KG1 (cell line): ENCODE measurements at places on chromosomes 1 and 21.

- no peak for DNase-seq
Observed at GRCh38 chr1:202204065-202204464, 10.5 kb downstream of the LGR6 start.

DNA sequence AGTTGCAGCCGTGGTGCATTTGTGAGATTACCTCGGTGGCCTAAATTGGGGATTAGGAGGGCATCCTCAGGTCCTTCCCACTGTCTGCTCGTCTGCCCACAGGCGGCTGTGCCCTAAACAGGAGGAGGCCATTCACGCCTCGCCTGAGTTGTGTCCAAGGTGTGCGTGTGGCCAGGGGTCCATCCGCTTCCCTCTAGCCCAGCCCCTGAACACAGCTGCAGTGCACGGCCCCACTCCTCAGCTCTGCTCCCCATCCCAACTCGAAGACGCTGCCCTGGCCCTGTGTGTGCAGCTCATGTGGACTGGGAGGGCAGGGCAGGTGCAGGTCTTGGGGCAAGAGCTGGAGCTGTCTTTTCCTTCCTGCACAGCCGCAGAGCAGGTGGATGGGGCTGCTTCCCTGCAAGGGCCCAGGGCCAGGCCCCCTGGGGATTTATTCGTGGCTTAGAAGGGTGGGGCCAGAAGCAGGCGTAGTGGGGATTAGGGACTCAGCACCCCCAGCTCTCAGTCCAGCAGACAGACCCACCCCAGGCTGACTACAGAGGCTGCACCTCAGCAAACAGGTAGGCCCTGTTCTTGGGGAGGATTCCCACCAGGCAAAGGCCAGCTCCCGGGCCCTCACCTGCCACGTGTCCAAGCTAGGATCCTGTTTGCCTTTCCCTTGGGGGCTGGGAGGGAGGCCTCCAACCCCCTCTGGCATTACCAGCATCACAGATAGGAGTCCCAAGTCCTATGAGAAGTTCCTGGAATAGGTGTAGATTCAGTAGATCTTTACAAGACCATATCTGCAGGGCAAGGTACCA, 4.3 kb downstream of the GUK1 start:
- no peak for DNase-seq

DNA sequence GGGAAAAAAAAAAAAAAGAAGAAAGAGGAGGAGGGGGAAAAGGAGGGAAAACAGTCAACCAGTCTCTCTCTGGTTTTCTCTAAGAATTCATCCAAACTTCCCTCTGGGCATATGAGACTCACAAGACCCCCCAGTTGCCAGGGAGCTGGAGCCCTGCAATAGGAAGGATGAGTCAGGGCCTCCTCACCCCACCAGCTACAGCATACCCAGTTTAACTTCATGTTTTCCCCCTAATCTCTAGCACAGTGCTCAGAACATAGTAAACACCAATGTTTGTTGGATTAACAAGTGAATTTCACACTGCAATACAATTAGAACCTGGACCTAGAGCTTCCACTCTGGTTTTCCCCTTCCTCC, 7.8 kb downstream of the F11R start:
- DNase-seq = peak; percentile 73

DNA sequence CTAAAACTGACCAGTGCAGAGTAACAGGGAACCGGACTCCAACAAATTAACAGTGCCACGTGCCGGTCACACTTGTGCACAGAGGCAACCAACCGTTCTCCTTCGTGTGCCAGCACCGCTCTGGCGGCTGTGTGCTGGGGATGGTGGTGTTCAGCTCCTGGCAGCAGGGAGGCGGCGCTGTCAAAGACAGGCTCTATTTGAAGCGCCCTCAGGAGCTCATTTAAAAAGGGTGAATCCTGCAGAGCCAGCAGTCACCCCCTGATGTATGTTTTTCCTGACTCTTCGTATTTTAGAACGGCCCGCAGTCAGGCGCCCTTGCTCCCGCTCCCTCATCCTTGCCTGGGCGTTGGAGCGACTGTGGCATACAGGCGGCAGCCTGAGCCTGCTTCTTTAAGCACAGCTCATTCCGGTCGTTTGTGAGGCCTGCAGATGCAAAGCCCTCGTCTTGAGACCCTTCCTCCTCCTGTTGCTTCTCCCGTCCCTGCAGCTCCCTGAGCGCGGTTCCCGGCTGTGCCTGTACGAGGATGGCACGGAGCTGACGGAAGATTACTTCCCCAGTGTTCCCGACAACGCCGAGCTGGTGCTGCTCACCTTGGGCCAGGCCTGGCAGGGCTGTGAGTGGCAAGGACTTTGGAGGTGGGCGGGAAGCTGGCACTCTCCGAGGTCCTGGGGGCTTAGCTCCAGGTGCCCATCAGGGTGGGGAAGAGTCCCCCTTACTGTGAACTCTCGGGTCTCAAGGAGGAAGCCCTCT, 1.1 kb downstream of the DFFB start:
- no peak for DNase-seq

DNA sequence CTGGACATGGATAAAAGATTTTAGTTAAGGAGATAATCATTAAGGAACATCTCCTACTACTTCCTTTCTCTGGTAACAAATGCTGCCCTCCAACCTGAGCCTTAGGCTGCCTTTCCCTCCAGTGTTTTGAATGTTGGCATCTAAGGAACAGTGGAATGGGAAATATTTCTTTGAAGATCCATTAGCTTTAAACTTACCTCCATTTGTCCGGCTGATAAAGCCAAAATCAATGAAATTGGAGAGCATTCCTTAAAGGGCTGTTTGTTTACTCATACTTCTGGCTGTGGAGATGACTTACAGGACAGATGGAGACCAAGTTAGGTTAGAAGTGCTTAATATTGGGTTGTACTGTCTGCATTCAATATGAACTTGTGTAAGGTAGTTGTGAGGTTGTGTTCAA, 439.1 kb downstream of the PLA2G4A start:
- no peak for DNase-seq

GRCh38 chr1:223352944-223353343, 11.0 kb downstream of the SUSD4 start:
- no peak for DNase-seq

DNA sequence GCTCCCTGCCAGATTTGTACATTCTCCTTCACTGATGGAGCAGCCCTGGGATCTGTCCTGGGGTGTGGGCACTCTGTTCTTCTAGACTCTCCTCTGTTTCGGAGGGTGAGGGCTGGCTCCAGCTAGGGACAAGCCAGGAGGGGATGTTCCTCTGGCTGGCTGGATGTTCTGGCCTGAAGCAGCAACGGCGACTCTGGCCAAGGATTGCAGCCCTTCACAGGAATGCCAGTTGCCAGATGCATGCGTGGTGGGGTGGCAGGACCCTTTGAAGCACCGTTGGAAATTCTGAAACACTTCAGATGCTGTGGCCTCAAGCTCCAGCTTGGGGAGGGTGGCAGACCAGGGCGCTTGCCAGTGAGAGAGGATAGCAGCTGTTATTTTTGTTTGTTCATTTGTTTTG, 210.9 kb downstream of the TRABD2B start:
- DNase-seq = no peak

GRCh38 chr1:212060632-212061472, 25.3 kb downstream of the DTL start:
- no peak for DNase-seq

GRCh38 chr1:228219245-228219961, 11.6 kb downstream of the OBSCN start:
- no peak for DNase-seq

GRCh38 chr1:186518395-186518794, 57.5 kb upstream of the PDC start:
- no peak for DNase-seq

DNA sequence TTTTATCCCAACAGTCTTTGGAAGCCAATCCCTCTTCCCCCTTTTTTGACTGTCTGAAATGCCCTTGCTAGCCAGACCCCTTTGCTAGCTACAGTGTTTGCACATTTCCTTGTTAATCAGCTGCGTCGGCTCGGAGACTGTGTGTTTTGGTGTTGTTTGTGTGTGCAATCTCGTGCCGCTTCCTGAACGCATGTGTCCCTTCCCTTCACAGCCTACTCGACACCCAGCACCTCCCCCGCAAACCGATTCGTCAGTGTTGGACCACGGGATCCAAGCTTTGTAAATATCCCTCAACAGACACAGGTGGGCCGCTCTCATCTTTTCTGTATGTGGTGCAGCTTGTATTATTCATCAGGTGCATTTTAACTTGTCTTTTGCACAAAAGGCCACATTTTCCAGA, 298.7 kb downstream of the TM2D1 start:
- DNase-seq = no peak

DNA sequence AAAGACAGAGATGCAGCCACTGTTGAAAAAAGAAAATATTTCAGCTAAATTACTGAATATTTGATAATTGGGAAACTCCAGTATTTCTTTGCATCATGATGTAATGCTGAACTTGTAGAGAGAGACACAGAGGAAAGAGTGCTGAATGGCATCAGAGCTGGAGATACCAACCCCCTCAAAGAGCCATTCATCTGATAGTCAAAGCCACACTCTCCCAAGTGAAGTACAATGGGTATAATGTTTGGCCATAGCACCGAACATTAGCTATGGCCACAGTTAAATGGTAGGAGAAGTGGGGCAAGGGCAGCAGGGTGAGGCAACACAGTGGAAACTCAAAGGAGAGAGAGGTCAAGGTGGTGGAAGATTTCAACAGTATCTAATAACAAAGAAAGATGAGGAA, 107.5 kb upstream of the TNFSF4 start:
- no peak for DNase-seq

DNA sequence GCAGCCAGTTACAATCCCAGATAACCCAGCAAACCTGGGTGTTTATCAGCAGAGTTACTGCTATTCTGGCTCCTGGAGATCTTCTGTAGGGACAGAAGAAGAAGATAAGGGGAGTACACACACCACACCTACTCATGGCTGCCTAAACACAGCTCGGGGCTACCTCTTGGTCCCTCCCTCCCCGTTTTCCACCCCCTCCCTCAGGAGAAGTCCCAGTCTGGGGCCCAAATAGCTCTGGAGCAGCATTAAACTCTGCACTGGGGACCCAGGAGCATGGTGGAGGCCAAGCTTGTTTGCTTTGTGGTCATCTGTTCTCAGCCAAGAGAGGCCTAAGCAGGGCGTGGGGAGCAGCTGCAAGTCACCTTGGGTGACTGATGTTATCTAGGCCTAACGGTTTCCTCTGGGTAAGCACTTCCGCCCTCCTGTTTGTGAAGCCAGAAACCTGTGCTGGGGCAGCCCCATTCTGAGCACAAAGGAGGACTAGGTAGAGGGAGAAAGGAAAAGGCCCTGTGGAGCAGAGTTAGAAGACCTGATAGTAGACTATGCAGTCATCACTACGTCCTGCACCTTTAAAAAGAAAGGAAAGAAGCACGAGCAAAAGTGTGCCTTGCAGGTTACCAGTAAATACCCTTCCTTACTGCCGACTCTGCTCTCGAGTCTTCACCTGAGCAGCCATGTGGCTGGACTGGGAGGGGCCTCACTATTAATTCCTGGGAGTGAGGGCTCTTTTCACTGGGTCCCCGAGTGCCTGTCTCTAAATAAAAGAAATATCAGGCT, 2.0 kb upstream of the RCSD1 start:
- peak; percentile 77 for DNase-seq

DNA sequence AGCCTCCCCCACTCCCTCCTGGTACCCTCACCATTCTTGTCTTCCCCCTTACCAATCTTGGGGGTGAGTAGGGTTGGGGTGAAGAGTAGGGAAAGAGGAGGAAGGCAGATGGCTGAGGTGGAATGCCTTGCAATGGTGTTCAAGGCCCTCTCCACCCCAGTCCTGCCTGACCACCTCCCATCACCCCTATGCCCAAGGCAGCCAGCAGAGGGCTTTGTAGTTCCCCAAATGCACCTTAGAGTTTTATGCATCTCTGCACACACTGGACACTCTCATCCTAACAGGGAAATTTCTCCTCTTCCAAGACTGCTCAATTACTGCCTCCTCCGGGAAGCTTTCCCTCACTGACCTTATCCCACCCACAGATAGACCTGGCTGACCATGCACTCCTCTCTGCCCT, 15.4 kb downstream of the KIF17 start:
- no peak for DNase-seq

DNA sequence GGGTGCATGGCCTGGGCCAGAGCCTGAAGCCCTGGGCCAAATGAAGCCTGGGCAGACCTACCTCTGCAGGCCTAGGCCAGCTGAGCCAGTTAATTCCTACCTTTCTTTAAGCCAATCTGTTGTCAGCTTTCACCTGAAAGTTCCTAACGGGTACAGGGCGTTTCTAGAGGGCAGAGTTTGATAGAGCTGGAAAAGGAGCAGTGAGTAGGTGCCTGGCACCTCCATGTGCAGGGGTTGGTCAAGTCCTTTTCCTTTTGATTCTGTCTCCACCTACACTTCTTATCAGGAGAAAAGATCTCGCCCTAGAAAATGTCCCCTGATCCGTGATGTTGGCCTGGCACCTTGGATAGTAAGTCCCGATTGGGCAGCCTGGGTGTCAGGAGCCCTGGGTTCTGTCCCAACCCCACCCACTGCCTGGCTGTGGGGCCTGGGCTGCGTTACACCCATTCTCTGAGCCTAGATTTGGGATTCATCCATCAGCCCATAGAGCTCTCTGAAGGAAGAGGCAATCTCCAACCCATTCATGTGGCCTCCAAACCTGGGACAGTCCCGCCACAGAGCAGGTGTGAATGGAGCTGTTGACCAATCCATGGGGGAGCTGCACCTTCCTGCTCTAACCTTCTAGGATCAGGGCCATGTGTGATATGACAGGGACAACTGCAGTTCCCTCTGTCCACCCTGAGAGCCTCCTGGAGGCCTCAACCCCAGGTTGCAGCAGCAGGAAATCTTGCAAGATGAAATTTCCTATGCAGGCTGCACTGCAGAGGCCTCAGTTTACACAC, 304.3 kb downstream of the MATN1 start:
- DNase-seq = no peak

GRCh38 chr1:229117664-229118300, 153.1 kb upstream of the RAB4A start:
- DNase-seq = no peak

DNA sequence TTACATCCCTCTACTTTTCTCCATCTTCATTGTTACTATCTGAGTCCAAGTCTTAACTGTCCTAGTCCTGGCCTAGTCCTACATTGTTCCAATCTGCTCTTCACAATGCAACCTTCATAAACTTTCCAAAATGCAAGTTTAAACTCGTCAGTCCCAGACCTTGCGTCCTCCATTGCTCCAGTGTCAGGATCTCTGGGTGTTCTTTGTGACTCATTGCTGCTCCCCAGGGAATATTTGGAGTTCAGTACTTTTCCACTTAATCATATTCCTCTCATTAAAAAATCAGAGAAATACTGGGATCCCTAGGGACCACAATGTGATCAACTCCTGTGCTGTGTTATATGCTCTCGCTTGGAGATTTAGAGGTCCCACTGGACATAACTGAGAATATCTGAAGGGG, 18.0 kb upstream of the KPRP start:
- DNase-seq = no peak

GRCh38 chr1:40983286-40983685, 3.8 kb downstream of the CTPS1 start:
- no peak for DNase-seq

- no peak for DNase-seq
Observed at GRCh38 chr21:25657140-25657539, 18.1 kb downstream of the JAM2 start.

DNA sequence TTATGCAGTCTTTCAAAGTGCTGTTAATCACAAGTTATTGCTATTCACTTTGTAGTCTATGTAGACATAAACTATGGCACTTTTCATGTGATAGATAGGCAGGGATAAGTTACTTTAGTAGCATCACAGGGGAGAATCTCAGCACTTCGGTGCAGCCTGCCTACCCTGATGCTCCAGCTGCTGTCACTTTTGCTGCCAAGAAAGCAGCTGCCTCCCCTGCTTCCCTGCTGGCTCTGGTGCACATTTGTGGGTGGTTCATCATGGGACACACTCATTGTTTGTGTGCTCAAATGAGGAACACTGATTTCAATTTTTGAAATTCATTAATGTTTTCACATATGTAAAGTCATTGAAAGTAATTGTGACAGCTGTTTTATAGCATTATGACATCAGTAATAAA, 272.6 kb downstream of the S1PR1 start:
- no peak for DNase-seq
